ENCODE measurements at places on chromosomes 7 and 10.

DNA sequence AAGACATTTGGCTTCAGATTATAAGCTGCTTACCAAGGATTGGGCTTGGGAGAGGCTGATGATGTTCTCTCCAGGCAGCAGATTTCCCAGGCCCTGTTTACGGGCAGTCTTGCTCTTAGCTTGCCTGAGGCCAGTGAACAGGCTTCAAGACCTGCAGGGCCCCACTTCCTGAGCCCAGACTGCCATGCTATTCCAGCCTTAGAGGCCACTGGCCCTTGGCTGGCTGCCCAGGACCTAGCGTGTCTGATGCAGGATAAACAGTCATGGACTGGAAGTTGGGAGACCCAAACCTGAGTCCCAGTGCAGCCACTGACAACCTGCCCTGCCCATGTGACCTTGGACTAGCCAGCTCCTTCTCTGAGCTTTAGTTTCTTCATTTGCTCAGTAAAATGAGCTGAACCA, 2.9 kb downstream of the PRXL2A start:
- DNase-seq = no peak

GRCh38 chr10:124244256-124244877, 151.0 kb upstream of the CHST15 start:
- DNase-seq = no peak

DNA sequence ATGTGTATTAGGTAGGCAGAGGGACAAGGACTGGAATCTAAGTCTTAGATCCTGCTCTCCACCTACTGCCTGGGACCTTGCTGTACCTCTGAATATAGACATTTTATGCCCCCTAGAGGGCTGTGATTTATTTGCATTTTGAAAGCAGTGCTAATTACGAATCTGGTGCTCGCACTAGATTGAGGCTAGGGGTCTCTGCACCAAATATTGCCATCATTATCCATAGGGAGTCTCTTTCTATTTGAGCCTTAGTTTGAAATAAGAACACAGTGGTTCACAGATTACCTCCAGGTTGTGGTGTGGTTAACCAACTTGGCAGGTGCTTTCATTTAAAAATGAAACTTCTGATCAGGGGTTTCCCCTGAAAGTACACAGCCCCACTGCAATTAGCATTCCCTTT, 41.8 kb downstream of the CNNM1 start:
- DNase-seq = no peak

GRCh38 chr10:4450981-4451908, 374.8 kb upstream of the AKR1E2 start:
- no peak for DNase-seq

DNA sequence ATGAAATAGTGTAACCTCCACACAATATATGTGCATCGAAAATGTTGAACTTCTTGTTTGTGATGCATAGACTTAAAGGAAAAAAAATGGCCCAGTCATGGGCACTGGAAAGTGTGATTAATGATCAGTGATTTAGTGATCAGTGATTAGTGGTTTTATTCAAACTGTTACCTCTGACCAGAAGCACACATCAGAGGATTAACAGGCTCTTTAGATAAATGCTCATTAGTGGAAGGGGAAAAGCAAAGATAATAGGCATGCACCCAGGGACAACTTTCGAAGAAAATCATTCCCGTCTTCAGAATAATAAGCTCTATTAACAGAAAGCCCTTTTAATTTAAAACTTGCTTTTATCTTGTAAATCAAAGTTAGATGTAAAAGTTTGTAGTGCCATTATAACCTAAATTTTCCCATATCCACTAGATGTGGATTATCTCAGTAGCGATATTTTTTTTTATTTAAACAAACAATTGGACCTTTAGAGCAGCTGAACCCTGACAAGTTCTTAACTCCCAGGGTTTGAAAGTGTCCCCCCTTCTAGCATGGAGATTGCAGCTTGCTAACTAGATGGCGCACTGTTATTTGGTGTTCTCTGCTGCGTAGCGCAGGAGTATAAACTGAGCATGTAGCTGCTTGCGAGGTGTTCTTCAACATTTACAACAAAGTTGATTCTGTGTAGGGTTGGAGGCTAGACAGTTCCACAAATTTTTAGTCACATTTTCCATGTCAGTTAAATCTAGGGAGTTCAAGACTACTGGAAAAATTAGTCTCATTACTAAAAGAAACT, at the start of gene CREB5:
CREB5 (plus strand) TSS at position 643 of the 787 bp plus-strand sequence. CDS start 397 bp downstream, outside the sequence.
- DNase-seq = no peak

All from stimulated activated CD4-positive, alpha-beta T cell treated with anti-CD3 and anti-CD28 coated beads, TNF-alpha, amount 100 ng/mL, for 48 hours (primary cell).